Naive B cell (primary cell): ENCODE measurements at places on chromosomes 16 and 17.

DNA sequence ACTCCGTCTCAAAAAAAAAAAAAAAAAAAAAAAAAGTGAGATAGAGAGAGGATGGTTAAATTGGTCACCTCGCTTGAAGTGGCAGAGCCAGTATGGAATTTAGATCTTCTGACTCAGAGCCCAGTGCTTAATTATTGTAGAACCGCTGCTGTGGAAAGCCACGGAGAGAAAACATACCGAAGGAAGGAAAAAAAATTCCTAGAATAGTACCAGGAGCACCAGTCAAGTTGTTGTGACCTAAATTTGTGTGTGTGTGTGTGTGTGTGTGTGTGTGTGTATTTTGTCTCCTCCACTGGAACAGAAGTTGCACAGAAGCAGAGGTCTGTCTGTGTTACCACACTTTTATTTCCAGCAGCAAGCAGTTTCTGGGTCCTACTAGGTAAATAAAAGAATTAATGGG lies 10.6 kb upstream of the NUP85 start:
- DNase-seq: no peak

DNA sequence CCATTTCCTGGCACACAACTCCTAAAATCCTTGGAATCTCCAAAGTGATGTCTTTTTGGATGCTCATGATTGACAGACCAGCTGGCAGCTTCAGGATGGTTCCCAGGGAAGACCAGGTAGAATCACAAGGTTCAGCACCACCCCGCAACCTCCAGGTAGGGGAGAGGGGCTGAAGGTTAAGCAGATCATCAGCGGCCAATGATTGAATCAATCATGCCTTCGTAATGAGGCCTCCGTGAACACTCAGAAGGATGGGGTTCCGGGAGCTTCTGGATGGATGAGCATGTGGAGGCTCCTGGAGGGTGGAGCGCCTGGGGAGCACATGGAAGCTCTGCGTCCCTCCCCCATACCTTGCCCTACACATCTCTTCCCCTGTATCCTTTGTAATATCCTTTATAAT lies 185.9 kb downstream of the SEC14L1 start:
- no peak for DNase-seq

DNA sequence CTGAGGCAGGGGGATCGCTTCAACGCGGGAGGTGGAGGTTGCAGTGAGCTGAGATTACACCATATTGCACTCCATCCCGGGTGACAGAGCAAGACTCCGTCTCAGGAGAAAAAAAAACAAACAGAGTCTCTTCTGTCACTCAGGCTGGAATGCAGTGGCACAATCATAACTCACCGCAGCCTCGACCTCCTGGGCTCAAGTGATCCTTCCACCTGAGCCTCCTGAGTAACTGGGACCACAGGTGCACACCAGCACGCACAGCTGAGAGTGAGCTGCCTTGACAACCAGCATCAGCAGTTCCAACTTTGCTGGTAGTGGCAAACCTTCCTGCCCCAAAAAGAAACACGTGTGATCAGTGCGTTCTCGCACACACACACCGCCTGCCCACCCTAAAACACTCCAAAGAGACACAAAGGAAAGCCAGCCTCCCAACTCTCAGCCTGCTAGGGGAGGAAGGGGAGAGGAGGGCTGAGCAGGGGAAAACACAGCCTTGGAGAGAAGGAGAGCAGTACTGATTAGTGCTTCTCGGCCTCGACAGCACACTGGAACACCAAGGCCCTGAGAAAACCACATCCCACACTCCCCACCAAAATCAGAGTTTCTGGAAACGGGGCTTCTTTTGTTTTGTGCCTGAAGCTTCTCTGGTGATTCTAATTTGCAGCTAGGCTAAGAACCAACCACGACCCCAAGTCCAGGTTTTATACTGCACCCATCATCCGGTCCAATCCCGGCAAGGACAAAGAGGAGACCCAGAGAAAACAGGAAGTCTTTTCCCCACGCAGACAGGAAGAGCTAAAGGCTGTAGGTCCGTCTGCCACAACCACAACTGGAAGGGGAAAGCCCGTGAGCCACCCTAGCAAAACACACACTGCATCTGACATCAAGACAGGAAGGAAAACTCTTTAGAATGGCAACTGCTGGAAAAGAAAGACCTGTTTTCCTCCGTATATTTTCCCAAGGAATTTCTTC lies 28.8 kb downstream of the ZCCHC14 start:
- DNase-seq: peak; percentile 12

- DNase-seq: no peak
Observed at GRCh38 chr16:50267651-50268050, 1.3 kb downstream of the ADCY7 start.

- no peak for DNase-seq
Observed at GRCh38 chr17:80751070-80751945, 206.7 kb downstream of the RPTOR start.

DNA sequence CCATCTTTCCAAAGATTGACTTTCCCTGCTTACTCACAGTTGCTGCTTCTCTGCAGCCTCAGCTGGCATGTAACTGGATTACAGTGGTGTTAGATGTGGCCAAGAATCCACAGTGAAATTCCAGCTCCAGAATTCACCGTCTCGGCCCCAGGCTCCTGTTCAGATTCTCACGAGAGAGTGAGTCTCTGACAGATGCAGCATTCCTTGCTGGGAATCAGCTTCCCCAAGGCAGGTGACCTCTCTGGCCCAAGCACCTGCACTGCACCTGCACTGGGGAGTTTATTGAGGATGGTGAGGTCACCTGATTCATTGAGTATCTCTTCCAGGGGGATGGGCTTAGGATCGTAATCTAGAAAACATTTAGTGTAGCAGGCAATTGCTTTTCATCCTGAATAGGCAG lies 600.5 kb upstream of the RBFOX1 start:
- DNase-seq: no peak

DNA sequence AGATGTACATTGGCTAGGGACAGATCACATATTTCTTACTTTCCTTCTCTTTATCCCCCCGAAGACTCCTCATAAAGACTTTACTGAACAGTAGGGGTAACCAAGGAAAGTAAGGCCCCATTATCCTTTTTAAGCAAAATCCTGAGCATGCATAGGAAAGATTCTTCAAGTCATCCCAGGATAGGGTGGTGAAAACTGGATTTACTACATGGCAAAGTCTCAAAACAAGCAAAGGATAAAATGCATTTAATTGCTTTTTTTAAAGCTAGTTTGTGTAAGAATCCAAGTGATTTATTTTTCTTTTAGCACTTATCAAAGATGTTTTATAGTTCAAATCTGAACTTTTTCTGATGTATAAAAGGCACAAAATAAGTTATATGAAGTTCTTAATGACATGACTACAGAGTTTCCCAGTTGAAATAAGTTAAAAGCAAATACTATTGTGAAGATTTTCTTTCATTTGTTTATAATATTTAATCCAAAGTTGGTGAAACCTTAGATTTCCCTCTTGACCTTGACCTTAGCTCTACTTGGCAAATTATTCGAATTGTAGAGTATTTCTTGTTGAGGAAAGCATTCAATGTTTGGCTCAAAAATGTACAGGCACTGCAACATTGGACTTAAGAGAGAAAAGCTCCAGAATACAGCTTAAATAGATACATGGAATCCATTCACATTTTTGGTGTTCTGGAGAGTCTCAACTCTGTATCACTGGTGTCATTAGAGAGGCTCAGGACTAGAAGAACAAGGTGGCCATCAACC lies 104.3 kb downstream of the ABCA8 start:
- DNase-seq: no peak

DNA sequence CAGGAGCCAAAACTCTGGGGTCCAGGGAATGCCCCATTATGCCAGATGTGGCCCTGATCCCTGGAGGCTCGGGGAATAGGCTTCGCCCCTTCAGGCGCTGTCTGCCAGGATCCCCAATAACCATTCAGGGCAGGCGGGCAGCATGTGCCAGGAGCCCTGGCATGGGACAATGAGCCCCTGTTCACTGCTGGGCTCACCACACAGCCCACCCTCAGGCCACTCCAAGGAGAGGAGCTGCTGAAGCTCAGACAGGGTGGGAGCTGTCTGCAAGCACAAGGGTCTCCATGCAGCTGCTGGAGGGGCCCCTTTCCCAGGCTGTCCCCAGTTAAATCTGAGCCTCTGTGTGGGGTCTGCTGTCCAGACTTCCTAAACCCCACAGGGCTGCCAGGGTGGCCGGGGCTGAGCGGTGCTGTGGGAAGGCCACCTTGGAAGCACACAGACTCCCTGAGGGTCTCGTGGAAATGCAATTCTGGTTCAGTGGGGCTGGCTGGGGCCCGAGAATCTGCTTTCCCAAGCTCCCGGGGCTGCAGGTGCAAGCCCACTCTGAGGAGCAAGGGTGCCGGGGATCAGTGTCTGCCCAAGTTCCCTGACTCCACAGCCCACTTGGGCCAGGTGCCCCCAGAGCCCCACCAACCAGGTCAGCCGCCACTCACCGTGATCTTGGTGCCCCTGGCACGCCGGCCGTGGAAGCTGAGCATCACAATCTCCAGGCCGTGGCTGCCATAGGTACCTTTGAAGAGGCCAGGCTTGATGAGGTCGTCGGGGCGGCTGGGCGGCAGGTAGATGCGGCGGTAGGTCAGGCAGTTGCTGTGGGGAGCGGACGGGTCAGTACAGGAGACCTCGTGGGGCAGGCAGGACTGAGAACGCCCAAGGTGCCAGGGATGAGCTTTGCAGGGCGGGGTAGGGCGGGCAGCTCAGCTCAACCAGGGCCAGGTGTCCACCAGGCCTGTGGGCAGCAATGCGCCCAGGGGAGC lies 17.7 kb upstream of the C16orf95 start:
- DNase-seq: no peak

DNA sequence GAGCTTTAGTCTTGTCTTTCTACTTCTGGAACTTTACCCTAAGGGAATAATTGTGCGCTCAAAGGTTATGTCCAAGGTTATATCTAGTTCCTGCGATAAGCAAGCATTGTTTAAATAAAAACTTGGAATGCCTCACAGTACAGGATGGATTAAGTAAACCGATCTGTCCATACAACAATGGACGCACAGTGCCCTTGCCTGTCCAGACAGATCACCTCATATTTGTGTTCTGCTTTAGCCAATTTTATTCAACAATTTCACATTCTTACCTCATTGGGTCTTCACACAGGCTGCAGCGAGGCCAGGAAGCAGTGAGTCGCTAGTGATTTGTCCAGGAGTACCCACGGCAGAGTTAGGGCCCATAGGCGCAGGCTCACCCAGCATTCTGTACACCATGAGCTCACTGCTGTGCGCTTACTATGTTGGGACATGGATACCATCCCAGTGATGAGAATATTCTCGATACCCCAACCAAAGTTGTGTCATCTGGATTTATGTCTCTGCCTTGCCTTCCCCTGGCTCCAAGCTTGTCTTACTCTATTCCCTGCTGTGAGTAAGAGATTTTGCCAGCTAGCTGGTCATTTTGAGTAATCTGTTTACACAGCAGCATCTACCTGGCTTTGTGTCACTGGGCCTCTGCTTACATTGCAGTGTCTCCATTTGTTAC lies 39.8 kb downstream of the USP43 start:
- DNase-seq: no peak

- no peak for DNase-seq
Observed at GRCh38 chr16:87185983-87186382, 131.2 kb downstream of the C16orf95 start.

DNA sequence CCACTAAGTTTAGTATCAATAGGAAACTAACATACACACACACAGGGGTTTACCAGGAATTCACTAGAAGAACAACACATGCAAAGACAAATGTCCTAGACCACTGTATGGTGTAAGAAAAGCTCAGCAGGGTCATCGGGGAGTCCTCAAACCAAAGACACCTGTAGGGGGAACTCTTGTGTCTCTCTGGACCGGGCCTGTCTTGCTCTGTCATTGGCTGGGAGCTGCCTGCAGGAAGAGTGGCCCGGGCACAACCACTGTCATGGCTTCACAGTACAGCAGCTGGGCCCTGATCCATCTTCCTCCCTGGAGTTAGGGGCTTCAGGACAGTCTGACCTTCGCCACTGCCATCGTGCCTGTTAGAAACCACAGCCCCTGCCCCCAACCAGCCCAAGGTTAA lies 263.6 kb upstream of the DYNLRB2 start:
- DNase-seq: no peak

GRCh38 chr17:61477204-61477834 lies 25.1 kb downstream of the TBX4 start:
- no peak for DNase-seq

DNA sequence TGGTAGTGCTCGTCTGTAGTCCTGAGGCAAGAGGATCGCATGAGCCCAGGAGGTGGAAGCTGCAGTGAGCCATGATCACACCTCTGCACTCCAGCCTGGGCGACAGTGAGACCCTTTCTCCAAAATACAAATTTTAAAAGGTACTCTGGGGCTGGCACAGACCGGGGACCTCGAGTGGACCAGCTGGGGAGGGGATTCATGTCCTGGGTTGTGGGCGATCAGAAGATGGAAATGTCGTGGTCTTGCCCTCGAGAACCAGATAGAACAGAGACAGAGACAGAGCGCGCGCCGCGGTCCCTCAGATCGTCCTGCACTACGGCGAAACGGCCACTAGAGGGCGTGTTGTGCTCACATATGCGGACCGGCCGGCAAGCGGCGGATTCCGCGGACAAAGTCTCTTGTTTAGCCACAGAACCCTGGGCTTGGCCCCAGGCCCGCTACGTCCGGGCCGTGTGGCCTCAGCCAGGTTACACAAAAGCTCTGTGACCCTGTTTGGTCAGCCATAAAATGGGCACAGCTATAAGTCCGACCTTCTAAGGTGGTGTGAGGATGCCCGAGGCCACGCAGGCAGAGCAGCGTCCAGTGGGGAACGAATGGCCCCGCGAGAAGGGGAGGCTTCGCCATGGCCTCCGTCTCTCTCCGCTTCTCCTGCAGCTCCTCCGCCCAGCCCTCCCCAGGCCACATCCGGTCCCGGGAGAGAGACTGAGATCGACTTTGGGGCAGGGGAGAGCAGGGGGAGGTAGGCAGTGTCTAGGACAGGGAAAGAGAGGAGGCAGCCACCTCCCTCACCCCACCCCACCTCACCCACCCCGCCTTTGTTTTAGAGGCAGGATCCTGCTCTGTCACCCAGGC lies 14.6 kb upstream of the SBK1 start:
- peak; percentile 75 for DNase-seq

- DNase-seq: no peak
Observed at GRCh38 chr16:48492133-48492532, 106.9 kb upstream of the SIAH1 start.

- DNase-seq: no peak
Observed at GRCh38 chr17:82239926-82240505, 11.2 kb downstream of the SLC16A3 start.

- no peak for DNase-seq
Observed at GRCh38 chr17:79622122-79622601, 11.3 kb upstream of the RBFOX3 start.

GRCh38 chr16:50244140-50244503 lies 22.2 kb upstream of the ADCY7 start:
- no peak for DNase-seq
